T-helper 2 cell (primary cell): ENCODE measurements at places on chromosomes 16 and 17.

GRCh38 chr16:84700446-84701300 is 873 bp downstream of the USP10 start:
- no peak for DNase-seq

- DNase-seq = no peak
Measured at GRCh38 chr17:9427465-9428315, 147.9 kb downstream of the STX8 start.

- DNase-seq = no peak
Measured at GRCh38 chr16:1650131-1650530, 27.9 kb upstream of the JPT2 start.

DNA sequence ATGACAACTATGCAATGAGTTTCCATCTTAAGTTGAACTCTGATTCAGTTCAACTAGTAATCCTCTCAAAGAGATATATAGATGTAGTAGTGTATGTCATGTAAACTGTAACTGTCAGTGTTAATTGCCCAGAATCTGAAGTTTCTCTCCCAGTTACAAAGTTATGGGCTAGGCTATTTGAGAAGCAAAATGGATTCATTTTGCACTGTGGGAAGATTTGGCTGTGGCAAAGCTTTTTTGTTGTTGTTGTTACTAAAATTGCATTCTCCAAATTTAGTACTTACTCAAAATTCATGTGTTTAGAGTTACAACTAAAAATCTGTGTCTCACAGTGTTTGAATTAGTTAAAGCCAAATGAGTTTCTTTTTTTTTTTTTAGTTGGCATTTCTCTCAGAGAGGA is 219.0 kb downstream of the KCNJ2 start:
- no peak for DNase-seq

GRCh38 chr17:15298176-15298575 is 33.0 kb upstream of the PMP22 start:
- no peak for DNase-seq

DNA sequence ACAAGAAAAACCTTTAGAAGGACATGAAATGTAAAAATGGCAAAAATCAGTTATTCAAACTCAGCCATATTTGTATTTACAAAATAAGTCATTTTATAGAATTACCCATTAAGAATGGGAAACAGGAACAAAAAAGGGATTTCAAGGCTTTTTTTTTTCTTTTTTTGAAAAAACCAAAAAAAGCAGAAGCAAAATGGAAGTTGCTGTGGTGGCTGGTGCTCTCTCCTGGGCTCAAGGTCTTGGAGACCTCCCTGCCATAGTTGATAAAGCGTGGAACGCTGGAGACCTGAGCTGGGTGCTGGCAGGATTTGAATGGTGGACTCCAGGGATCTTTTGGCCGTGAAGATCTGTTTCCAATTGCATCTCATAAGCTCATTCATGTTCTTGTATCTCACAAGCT is 3.1 kb downstream of the PLCG2 start:
- DNase-seq = no peak

GRCh38 chr16:12721841-12722421 is 81.8 kb downstream of the CPPED1 start:
- no peak for DNase-seq
